ENCODE measurements at places on chromosomes 1 and 21.

GRCh38 chr1:58649555-58649954, 50.3 kb downstream of the MYSM1 start:
- DNase-seq = no peak

GRCh38 chr1:47921935-47922415, 75.2 kb downstream of the TRABD2B start:
- DNase-seq = no peak

DNA sequence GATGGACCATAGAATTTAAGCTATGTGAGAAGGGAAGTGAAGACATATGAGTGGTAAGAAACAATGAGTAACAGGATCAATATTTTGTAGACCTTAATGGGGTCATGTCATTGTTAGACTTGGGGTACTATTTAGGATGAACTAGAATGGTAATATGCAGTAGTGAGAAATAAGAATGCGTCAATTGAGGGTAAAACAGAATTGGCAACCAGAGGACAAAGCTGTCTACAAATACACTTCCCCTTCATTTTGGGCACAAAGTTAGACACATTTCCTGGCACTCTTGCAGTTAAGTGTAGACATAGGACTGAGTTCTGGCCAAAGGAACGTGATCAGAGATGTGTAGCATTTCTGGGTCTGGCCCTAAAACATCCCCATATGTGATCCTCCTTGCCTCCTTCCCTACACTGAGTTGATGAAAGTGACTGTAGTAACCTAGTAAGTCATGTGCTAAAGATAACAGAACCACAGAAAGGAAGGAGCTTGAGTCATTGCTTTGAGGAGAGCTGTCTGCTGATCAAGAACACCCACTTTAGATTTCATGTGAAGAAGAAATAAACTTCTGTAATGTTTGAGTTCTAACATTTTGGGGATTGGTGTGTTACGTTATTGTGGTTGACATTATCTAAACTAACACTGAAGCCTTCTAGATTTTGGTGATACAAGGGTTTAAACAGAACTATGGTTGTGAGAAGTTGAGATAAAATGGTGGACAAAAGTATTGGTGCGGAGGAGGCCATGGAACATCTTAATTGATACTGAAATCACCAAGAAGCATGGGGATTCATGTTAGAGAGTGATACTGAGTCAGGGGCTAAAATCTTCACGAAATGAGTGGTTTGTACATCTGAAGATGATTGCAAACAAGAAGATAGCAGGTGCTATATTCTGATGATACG, 41.7 kb downstream of the CD55 start:
- DNase-seq = peak; percentile 17

DNA sequence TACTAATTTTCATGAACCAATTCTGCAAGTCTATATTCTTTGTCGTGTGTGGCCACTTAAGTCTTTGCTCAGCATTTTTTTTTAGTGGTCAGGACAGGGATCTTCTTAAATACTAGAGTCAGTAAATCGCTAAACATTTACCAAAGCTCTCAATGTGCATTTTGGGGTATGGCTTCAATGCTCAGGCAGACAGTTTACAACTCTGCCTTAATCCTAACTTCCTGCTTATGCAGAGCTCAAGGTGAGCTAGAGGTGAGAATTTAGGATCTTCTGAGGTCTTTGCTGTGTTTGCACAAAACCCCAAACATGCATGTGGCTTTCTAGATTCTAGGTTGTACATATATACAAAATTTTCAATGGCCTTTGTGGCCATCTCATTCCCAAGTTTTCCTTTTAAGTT, 153.0 kb downstream of the DNM3 start:
- DNase-seq = no peak

- DNase-seq = no peak
Measured at GRCh38 chr1:242405947-242406346, 118.5 kb downstream of the PLD5 start.

GRCh38 chr21:34894401-34894800, 154.7 kb downstream of the RUNX1 start:
- DNase-seq = no peak

DNA sequence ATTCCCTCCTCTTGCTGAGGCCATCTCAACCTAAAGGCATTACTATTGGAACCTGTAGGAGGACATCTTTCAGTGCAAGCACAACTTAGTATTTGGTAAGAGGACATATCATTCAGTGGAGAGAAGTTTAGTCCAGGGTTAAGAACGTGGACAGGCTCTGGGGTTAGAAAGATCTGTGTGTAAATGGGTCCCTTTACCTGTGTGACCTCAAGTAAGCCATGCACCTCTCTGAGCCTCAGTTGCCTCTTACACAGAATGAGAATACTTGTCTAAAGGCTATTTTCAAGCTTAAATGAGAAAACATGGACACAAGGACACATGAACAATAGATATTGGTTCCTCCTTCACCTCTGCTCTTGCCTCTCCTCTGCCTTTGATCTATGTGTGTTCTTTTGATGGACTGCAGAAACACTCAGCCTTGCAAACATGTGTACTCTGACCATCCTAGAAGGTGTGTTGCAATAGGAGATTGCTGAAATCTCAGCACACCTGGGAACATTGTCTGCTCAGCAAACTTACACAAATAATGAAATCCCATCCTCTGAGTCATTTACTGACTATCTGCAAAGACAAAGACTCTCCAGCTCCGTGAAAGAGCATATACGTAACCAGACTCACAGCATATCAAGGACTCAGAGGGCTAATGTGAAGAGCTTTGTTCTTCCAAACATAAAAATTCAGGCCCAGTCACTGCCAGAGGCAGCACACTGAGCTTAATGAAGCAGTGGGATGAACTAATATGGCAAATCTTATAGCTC, 143.8 kb downstream of the DAB1 start:
- DNase-seq = no peak

- DNase-seq = no peak
Measured at GRCh38 chr1:34406833-34407539, 230.3 kb downstream of the C1orf94 start.

DNA sequence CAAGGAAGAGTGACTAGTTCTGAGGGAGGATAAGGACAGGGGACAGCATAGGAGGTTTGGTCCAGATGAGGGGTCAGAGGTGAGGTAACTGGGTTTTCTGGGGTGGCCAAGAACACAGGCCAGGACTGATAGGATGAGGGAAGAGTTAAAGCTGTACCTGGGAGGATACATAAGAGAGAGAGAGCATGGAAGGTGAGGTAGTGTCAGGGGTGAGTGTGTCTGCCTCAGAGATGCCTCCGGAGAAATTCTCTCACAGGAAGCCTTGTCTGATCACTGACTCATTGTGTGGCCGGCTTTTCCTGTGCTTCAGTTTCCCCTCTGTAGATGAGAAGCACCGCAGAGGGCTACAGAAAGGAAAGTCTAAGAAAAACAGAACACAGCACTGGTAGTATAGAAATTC, 40.2 kb downstream of the FASLG start:
- DNase-seq = peak; percentile 67

- DNase-seq = no peak
Measured at GRCh38 chr1:207259391-207259790, 62.1 kb upstream of the CD55 start.

DNA sequence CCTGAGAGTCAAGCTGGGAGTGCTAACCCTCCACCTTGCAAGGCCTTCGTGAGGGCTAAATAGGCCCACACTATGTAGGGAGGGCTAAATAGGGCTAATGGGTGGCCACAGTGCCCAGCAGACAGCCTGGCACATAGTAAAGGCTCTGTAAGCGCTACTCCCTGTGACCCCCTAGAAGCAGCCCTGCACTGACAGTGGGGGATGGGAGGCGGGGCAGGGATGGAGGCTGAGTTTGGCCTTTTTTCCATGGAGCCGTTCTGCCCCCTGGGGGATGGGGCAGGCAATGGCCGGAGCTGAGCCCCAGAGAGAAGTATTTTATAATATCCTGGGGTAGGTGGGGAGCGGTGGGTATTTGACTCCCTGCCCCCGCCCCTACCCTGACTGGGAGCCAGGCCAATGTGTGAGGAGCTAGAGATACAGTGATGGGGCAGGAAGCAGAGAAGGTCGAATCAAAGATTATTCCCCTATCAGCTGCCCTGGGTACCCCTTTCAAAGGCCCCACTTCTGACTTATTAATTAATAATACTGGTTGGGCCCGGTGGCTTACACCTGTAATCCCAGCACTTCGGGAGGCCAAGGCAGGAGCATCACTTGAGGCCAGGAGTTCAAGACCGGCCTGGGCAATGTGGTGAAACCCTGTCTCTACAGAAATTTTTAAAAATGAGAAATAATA, 42.3 kb downstream of the LACTBL1 start:
- DNase-seq = peak; percentile 20

- DNase-seq = no peak
Measured at GRCh38 chr1:163035446-163036249, 33.5 kb upstream of the RGS4 start.

GRCh38 chr1:26697431-26697977, 1.7 kb downstream of the ARID1A start:
- no peak for DNase-seq

DNA sequence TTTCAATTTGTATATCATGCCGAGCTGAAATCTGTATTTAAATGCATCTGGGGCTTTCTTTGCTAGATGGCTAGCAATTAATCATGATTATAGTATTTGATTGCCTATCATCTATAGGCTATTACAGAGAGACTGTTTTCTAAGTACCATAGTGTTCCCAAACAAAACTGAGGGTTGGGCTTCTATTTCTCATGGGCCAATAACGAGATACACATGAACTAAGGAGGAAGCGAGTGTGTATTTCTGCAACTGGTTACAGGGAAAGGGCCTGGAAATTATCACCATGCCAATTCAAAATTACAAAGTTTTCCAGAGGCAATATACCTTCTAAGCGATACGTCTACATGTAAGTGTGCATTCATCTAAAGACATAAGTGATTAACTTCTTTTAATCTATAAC, 744.5 kb upstream of the BRINP3 start:
- DNase-seq = no peak

DNA sequence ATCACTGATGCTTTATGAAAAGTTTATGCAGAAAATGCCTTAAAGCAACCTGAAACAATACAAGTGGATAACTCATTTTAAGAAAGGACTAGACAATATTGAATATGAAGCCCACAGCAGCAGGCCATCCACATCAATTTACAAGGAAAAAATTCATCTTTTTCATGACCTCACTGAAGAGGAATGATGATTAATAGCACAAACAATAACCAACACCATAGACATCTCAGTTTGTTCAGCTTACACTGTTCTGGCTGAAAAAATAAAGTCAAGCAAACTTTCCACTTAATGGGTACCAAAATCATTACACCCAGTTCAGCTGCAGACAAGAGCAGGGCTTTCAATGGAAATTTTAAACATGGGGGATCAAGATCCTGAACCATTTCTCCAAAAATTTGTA, 380.6 kb upstream of the NEGR1 start:
- no peak for DNase-seq

DNA sequence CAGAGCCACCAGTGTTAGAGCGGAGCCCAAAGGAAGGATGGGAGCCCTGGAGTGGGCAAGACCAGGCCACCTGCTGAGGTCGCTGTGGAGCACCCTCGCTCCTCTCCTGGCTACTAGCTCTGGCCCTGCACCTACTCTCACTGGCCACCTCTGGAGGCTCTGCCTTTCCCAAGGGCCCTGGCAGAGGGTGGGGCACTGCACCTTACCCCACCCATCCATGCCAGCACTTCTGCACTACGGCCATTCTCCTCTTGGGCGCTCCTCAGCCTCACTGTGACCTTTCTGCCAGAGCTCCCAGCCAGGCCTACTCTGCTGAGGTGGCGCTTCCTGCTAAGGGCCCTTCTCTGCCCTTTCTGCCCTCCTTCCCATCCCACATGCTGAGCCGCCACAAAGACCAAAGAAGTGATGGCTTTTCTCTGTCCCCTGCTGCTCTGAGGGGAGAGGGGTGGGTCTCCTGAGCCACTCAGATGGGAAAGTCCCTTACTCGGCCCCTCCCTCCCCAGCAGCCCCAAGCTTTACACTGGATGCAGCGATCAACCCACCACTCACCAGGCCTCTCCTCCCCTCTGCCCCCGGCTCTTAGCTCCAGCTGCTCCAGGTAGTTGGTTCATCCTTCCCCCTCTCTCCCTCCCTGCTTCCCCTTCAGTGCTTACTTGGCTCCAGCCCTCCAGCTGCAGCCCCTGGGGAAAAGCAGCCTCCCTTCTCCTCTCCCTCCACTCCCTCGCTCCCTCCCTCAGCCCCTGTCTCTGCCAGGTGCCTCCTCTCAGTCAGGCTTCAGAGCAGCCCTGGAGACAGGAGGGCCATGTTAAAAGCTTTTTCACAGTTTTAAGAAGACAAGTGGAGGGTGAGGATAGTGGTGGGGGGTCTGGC, 14.8 kb upstream of the TMEM222 start:
- no peak for DNase-seq

DNA sequence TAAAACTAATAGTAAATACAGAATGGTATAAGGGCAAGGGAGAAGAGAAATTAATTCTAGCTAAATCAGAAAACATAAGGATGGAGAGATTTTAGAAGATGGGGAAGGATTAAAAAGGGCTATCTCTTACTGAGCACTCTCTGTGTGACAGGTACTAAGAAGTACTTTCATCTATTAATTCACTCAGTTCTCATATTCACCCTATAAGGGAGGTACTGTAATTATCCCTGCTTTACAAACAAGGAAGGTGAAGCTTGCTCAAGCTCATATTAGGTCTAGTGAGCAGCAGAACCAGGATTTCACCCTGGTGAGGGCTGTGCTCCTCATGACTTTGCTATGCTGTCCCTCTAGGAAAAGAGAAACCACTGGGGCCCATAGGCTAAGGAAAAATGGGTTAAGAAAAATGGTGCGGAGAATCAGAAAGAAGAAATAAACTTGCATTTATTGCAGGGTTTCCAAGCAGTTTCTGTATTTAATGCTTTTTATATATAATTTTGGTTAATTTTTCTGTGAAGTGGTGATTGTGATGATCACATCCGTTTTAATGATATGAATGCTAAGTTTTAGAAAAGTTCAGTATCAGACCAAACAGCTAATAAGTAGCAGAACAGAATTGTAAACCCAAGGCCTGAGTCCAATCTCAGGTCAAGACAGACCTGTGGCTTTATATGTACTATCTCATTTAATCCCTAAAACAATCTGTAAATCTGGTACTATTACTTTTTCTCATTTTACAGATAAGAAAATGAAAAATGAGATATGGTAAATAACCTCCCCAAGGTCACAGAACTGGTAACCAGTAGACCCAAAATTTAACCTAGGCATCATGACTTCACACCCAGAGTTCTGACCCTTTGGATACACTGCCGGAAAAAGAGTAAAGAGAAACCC, 1.7 kb downstream of the PCNX2 start:
- no peak for DNase-seq

DNA sequence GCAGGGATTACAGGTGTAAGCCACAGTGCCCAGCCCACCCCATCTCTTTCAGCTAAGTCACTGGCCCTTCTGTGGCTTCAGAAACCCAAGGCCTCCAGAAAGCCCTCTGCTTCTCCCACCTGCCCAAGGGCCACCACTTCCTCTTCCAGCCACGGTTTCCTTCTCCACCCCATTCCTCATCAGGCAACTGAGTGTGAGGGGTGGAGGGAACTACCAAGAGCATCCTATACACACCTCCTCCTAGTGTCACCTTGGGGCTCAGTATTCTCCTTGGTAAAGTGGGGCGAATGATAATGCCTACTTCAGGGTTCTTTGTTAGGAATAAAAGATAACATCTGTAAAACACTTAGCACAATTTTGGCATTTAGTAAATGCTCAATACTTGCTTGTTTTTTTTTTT, 30.0 kb downstream of the KNCN start:
- DNase-seq = no peak
